ENCODE measurements at places on chromosomes 3 and 15.

GRCh38 chr15:47434596-47434995, 282.7 kb upstream of the SEMA6D start:
- no peak for DNase-seq

DNA sequence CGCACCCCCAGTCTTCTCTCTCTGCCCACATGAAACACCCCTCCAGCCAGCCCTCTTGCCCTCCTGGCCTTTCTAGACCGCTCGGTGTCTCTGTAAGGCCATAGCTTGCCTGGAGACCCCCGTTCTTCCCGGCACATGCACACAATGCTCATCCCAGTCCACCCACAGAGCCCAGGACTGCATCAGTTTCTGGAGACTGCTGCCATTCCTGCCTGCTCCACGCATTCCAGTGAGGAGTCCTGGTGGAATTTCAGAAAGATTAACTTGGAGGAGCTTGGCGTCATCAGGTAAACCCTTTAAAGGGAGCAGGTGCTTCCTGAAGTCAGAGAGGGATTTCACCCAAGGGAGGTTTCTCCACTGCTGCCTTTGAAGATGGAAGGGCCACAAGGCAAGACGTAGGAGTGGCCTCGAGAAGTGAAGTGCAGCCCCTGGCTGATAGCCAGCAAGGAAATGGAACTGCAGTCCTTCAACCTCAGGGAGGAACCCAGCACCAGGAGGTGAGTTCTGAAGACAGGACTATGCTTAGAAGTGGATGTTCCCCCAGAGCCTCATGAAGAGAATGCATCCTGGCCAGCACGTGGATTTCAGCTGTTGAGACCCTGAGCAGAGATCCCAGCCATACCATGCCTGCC, 19.2 kb downstream of the SLC41A3 start:
- no peak for DNase-seq

GRCh38 chr15:32657198-32657883, 15.8 kb downstream of the SCG5 start:
- no peak for DNase-seq

DNA sequence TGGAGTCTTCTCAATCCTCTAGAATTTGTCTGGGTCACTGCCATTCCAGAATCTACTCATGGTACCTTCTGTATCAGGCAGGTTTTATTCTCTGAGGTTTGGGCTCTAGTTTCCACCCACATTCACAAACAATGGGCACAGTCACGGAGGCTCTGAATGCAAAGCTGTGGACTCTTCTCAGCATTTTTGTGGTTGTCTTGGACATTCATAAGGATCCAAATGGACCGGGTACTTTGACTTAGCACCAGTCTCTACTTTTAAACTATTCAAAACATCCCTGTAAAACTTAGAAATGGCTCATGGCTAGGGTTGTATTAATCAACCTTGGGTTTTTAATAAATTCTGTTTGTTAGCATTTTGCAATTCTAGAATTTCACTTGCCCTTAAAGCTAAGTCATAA, 277.9 kb upstream of the THBS1 start:
- no peak for DNase-seq

DNA sequence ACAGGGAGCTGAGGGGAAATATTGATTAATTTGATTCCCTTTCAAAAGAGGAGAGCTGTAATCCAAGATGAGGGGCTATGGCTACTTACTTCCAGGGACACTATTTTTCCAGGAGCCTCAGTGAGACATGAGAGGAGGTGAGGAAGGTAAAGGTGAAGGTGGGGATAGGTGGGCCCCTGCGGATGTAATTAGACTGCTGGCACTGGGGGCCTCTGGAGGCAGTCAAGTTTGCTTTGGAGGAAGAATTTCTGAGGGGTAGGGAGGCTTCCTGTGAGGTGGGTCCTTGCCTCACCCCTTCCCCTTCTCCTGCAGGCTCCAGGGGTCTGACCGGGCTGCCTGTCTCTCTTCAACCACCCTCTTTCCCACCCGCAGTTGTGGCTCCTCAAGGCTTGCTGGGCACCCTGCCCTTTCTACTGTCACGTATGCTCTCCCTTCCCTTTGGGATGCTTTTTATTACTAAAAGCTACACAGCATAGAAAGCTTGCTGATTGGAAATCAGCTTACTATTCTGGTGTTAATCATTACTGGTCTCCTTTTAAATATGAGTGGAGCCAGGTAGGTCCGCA, 22.5 kb downstream of the GASK1A start:
- DNase-seq, result no peak
